ENCODE measurements at places on chromosomes 4 and X.
A peak's percentile ranks its signal among the peaks of the same experiment; 100 is the strongest.

- peak; percentile 21 for DNase-seq
Measured at GRCh38 chr4:129822701-129823100, 726.7 kb downstream of the C4orf33 start.

DNA sequence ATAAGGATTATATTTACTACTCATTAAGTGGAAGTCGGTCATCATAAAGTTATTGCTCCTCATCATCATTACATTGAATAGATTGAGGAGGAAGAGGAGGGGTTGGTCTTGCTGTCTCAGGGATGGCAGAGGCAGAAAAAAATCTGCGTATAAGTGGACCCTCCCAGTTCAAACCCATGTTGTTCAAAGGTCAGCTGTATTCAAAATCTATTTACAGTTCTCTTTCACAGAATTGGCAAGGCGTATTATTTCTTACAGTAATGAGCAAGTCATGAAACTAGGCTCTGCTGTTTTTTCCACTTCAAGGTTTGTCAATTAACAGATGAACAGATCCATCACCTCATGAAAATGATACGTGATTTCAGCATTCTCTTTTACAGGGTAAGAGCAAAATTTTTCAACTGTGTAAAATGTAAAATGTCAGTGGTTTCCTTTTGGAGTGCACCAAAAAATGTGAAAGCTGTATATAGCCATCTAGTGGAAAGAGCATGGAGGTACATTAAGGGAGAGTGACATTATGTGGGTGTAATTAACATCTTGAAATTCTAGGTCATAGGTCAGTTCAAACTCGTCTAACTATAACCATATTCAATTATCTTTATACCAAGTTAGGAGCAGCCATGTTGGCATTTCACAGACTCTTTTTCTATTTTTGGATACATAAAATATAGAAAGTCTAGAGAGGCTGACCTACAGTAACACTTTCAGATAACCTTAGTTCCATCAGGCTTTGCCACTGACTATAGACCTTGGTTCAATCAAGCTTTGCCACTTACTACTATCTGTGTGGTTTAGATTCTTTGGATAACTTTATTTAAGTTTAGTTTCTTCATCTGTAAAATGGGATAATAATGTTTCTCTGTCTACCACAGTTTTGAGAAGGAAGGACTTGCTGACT is 30.1 kb downstream of the NEIL3 start:
- no peak for DNase-seq

GRCh38 chr4:83011689-83012199 is 1.1 kb upstream of the LIN54 start:
- no peak for DNase-seq

GRCh38 chr4:27011401-27011800 is 150.8 kb downstream of the STIM2 start:
- DNase-seq: no peak

GRCh38 chrX:136529795-136530194 is 2.2 kb upstream of the VGLL1 start:
- DNase-seq: no peak

DNA sequence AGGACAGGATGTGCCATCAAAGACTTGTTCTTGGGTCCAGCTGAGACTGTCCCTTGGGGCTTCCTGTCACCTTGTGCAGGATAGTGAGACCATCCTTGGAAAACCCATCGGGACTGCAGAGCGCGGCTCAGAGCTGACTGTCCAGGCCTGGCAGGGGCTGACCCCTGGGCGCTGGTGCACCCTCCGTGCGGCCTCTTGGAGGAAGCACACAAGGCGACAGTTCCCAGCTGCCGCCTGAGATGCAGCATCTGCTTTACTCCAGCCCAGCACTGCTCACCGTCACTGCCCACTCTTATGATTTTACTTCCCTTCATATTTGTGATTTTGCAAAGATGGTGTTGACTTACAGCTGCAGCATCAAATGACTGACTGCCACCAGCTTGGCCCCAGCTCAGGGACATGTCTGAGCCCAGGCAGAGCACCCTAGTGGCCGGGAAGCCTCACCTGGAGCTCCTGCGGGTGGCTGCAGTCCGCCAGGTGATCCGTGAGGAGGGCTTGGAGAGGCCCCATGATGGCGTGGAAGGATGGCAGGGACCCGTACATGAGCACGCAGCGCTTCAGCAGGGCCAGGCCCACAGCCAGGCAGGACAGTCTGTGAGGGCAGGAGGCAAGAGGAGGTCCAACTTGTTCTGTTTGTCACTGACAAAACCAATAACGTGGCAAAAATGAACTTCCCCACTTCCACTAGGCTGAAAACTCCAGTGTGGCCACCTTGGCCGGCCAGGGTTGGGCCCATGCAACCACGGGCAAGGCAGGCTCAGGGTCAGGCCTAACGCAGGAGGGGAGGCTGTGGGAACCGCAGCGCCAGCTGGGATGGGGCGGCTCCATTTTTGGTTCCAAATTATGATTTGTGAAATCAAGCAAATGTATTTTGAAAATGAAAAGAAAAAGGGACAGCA is 21.8 kb downstream of the NOP14 start:
- no peak for DNase-seq

DNA sequence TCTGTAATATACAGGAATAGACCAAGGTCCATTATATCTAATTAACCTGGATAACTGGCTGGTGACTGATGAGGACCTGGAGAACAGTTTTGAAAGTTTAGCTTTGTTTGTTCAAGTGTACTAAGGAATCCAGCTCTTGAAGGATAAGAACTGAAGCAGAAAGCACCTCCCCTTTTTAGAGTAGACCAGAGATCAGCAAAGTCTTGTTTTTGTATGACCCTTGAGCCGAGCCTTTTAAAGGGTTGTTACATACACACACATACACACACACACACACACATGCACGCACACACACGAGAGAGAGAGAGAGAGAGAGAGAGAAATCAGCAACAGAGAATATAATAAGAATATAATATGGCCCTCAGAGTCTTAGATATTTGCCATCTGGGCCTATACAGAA is 13.0 kb downstream of the MOSPD2 start:
- DNase-seq: no peak

- DNase-seq: peak; percentile 91
Measured at GRCh38 chr4:165207431-165208220, at the start of gene KLHL2. Gene KLHL2, plus strand, starts transcription at chr4:165207561. Its CDS starts 316 bp downstream, at chr4:165207877.

DNA sequence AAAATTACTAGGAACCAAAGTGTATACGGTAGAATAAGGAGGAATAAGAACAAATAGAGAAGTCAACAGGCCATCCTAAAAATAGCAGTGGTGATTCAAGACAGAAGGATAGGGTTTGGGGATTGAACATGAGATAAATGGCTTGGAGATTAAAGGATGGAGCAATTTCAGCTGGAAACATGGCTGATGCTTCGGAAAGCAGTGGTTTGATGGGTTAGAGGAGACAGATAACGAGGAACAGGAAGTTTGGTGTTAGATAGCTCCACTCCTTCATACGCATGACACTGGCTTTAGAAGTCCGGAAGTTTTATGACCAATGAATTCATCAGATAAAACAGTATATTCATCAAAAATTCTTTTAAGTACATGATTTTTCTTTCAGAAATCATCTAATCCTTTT is 70.8 kb upstream of the GALNTL6 start:
- DNase-seq: no peak

DNA sequence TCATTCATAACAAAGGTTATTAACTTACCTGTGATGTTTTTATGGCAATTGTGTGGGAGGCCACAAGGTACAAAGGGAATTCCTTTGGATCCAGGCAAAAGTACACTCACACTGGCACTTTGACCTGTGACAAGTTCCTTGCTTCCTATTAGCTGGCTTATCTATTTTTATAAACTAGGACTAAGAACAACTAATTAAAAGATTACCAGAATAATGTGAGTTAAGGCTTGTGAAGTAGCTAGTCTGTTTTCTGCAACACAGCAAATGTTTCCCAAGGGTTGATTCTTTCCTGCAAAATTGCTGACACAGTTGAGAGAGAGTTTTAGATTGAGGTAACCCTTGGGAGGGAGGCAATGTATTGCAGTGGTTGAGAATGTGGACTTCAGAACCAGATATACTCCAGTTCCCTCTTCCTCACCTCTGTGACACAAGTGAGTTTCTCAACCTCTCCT is 107.9 kb downstream of the CPEB2 start:
- no peak for DNase-seq

GRCh38 chrX:34918856-34919255 is 23.7 kb upstream of the FAM47B start:
- no peak for DNase-seq

- no peak for DNase-seq
Measured at GRCh38 chr4:22233230-22233629, 282.6 kb downstream of the ADGRA3 start.

DNA sequence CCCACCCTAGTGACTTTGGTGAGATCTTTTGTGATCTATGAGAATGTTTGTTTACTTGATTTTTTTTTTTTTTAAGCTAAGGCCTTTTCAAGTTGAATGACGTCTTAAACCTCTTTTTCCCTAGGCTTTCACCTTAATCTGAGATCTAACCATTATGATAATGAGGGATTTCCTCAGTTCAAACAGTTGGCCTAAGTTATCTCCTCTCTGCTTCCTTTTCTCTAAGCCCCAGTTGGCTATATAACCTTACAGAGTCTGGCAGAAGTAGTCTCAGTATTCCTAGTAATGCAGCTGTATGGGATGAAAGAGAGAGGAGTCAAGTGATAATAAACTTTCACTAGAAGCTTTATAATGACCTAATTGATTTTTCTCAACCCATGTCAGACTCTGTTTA is 99.0 kb downstream of the STIM2 start:
- DNase-seq: no peak

DNA sequence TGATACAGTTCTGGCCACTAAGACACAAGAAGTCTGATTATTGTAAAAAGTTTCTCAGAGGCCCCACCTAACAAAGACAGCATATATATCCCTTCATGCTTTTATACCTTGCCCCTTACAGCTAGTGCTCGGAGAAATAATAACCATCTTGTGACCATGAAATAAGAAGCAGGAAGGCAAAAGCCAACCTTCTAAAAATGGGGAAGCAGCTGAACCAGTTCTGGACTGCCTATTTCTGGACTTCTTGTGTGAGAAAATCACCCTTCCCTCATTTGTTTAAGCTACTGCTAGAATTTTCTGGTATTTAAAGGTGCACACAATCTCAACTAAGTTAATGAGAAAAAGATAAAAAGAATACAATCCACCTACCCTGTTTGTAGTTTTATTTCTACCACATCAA is 87.5 kb downstream of the CNOT6L start:
- DNase-seq: no peak

DNA sequence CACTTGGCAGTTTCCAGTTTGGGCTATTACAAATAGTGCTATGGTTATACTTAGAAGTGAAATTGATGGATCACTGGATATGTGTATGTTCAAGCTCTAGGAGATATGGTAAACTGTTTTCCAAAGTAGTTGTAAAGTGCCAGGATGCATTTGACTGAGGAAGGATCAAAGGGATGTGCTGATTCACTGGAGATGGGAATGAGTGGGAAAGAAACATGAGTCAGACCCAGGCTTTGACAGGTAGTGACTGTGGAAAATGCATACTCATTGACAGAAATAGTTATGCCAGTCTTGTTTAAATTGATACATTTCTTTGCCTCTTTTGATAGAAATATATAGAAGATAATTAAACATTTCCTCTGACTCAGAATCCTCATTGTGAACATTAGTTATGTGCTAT is 77.9 kb downstream of the CEP135 start:
- no peak for DNase-seq

DNA sequence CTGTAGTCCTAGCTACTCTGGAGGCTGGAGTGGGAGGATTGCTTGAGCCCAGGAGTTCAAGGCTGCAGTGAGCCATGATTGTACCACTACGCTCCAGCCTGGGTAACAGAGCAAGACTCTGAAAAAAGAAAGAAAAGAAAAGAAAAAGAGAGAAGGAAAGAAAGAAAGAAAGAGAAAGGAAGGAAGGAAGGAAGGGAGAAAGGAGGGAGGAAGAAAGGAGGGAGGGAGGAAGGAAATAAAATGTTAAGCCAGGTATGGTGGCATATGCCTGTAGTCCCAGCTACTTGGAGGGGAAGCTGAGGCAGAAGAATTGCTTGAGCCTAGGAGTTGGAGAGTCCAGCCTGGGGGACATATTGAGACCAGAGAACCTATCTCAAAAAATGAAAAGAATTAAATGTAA is 12.0 kb downstream of the STAP1 start:
- no peak for DNase-seq

- DNase-seq: no peak
Measured at GRCh38 chr4:125016892-125017299, 297.9 kb upstream of the FAT4 start.

DNA sequence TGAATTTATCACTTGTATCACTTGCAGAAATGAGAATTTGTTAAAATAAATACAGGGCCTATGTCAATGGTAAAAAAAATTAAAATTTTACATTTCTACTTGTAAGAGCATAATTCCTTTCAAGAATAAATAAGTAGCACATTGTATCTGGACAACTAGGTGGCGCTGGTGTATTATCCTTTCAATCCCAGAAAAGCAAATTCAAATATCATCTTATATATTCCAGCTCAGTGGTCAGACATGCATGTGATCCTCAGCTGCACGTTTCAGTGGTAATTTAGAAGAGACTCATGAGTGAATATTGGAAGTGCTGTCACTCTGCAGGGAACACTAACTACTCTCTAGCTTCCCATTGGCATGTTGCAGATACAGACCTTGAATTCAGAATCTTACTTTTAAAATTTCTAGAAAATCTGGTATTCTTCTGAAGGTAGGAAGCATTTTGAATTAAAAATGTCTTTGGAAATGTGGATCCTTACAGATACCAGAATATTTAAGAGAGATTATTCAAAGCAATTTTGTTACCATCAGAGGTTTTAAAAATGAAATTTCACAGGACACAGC is 1414.7 kb upstream of the TENM3 start:
- no peak for DNase-seq

- no peak for DNase-seq
Measured at GRCh38 chr4:123613586-123614344, 217.2 kb downstream of the SPRY1 start.

- DNase-seq: no peak
Measured at GRCh38 chrX:55742649-55743048, 25.1 kb downstream of the RRAGB start.

- DNase-seq: no peak
Measured at GRCh38 chrX:15903186-15903681, 48.6 kb upstream of the AP1S2 start.

DNA sequence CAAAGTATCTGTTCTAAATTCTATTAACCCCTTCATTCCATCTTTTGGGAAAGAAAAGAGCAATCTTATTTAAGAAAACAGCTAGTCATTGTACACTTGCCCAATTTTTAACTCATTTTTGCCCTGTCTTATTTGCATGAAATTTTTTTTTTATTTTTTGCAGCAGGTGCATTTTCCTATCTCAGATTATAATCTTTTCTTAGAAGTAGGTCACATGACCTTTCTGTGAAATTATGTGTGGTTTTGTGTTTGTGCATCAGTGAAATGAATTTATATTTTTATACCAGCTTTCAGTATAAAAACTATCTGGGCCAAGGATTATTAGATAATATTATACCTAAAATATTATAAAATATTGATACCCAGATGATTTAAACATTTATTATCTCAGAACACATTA is 145.6 kb downstream of the INPP4B start:
- DNase-seq: no peak

GRCh38 chr4:71009086-71009485 is 15.6 kb downstream of the DCK start:
- no peak for DNase-seq

GRCh38 chr4:147071209-147071740 is 125.6 kb upstream of the TTC29 start:
- DNase-seq: no peak

All from left ventricle myocardium superior (tissue), 1 donor.